Fibroblast of the aortic adventitia (primary cell): ENCODE measurements at places on chromosomes 7 and 10.
A peak's percentile ranks its signal among the peaks of the same experiment; 100 is the strongest.

DNA sequence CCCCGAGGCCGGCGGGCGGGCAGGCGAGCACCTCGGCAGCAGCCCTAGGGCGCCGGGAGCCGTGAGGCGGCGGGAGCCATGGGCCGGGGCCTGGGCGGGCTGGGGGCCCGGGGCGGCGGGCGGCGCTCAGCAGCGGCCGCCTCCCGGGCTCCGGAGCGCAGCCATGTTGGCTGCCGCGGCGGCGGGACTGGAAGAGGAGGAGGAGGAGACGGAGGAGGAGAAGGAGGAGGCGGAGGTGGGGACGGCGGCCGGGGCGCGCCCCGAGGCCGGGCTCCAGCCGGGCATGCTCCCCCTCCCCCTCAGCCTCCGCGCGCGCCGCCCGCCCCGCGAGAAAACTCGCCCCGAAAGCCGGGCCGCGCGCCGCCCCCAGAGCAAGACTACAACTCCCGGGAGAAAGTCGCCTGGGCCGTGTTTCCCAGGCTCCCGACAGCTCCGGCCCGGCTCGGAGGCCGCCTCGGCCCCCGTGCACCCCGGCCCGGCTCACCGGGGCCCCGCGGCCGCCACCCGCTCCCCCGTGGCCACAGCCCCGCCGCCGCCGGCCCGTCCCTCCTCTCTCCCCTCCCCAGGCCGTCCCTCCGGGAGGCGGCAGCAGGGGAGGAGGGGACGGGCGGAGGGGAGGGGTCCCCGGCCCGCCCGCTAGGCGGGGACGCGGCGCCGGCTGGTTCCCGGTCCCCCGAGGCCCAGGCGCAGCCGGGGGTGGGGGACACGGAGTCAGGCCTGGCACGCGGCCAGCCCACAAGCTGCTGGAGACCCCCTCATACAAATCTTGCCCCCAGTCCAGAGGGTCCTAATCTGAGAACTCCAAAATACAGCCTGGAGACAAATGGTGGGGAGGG lies at the start of gene DLG5:
TSS of gene DLG5 (minus strand) at position 190 of the 836 bp plus-strand sequence. CDS start 235 bp downstream, outside the sequence.
- DNase-seq: peak; percentile 55

DNA sequence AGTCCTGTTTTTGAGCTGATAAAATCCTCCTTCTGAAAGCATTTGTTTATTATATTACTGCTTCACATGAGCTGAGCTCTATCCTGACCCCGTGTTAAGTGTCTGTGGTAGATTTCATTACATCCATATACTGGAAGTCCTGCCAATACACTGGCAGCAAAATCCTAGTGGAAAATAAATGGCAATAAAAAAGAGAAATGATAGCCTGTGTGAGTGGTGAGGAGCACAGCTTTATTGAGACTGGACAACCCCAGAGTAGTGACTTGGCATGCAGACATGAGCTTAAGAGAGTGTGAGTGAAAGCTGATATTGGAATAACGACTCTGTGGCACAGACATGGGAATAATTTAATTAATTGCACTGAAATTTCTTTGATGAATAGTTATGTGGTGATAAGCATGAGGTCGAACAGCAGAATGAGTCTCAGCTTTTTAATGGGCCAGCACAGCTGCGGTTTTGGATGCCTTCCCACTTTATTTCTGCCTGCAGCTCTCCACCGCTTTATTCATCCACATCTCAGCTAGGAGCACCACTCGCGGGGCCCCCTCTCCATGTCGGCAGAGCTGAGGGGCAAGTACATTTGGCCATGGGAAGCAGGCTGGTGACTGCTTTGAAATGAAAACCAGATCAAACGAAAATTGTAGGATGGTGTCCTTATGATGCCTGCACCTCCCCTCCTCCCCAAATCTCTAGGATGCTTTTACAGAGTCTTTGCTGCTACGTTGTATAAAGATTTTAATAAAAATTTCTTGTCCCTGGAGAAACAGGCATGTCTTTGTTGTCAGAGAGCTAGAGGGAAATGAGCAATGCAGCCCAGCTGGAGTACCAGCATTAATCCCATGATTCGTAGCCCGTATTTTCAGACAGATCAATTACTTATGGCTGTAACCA lies 494.3 kb downstream of the AUTS2 start:
- DNase-seq: peak; percentile 48

DNA sequence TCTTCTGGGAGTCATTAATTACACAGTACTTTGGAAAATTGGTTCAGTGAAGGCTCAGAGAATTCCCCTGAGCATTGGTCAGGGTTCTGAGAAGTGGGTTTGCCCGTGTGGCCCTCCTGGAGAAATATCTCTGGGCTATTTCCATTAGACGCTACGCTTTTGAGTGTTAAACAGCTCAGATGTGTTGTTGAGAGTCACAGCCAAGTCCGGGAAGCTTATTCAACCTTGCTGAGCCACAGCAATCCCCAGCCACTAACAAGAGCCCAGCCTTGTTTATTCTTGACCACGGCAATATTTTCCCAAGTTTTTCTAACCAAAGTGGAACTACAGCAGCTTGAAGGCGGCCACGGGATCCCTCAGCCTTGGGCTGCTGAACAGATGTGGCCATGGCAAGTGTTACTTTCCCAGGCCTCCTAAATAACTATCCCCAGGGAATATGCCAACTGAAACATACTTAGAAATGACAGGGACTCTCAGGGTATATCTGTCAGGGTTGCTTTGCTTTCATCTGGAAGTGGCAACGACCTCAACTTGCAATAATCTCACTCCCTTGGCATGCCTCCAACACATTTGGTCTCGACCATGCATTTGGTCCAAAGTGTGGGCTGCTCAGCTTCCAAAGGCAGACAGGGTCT lies 214.7 kb downstream of the EMX2 start:
- no peak for DNase-seq

GRCh38 chr10:79979310-79979975 lies 30.5 kb upstream of the SFTPD start:
- DNase-seq: no peak

GRCh38 chr7:50970092-50970491 lies 187.4 kb upstream of the GRB10 start:
- no peak for DNase-seq

DNA sequence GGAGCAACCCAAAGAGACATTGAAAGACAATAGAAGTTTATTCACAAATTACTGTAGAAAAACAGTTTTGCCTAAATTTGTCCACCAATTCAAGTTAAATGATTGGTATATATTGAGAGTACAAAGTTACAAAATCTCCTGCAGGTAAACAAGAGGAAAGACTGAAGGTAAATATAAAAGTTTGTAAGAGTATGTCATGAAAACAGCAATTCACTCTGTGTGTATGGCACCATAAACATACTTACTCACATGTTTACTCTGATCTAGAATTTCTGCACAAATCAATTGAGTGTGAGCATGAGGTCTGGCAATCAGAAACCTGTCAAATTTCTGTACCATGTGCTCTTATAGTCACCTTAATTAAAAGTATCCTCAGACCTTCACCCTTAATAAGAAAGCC lies 800.9 kb upstream of the MBL2 start:
- no peak for DNase-seq

DNA sequence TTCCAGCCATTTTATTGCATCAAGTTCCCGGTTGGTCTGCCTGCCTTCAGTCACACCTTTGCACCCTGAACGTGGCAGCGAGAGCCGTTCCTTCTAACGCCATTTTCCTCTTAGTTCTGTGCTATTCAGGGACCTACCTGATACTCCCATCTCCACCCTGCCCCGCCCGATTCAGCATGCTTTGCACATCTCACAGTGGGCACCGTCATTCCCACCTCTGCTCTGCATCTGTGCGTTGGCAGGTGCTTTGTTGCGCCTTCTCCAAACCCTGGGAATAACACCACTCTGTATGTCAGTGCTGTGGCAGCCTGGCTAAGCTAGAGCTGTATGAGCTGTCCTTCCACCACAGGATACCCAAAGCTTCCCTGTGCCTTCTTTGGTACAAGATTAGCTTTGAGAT lies 96.8 kb downstream of the ACTR3B start:
- no peak for DNase-seq

- no peak for DNase-seq
These were observed 3.9 kb downstream of the DOCK1 start for GRCh38 chr10:126909147-126909546.

DNA sequence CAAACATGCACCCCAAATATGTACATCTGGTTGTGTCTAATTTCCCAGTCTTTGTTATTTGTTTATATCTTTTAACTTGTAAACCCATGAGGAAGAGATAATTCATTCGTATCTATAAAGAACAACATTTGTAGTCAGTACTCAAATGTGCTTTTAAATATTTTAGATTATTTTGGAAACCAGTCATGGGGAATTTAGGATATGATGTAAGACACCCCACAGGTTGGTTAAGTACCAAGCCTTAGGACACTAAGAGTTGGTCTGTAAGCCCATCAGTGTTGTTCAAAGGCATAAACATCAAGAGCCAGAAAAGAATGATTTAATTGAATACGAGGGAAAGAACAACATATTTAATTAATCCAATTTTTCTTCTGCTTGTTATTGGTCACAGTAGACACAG lies 421.1 kb upstream of the SEMA3C start:
- peak; percentile 47 for DNase-seq

DNA sequence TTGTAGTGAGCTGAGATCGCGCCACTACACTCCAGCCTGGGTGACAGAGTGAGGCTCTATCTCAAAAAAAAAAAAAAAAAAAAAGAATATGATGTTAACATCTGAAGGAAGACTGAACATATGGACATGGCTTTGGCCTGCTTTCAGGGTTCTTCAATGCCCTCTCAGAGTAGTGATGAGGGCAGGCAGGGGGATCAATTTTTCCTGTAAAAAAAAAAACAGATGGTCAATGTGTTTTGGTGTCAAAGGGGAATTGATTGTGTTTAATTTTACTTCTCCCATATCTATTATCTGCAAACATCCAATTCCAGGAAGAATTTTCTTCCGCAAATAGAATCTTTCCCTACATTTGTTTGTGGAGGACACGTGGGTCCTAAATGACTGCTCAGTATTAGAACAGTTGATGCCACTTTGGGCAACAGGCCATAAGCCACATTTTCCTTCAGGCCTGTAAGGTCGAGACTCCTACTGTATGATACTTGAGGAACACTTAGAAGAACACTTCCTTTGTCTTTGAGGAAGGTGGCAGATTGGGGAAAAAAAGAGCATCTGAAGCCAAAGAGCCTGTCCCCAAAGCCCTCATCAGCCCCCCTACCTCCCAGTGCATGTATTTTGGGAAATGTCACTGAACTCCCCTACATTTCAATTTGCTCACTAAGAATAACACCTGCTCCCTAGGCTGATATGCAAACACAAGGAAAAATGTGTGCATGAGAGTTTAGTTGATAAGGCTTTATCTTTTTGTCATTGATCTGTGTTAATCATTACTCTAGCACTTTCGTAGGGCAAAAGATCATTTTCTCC lies 28.3 kb downstream of the MGAM2 start:
- no peak for DNase-seq

DNA sequence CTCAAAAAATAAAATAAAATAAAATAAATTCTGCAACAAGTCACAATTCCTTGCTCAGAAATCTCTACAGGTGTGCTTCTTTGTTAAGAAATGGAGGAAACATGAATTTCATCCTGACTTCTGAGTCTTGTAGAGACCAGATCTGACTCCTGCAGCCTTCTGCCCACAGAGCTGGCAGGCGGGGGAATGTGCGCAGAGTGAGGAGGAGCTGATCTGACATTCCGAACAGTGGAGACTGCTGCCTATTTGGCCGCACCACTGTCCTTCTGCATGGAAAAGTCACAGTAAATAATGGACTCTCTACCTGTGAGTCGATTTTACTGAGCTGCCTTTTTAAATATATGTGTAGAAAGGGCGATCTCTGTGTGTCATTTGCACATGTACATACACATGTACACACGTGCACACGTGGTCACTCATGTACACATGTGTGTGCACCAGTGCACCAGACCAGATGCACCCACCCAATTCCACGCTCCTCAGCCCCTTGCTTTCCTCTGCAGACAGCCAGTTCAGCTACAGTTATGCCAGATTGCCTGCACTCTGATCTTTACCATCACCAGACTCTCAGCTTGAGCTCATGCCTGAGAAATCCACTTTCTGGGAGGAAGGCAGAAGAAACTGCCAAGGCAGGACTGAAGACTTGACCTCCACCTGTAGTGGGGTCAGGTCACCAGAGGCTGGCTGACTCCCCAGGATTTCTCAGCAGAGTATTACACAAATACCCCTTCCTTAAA lies 54.9 kb downstream of the IKZF1 start:
- DNase-seq: no peak

DNA sequence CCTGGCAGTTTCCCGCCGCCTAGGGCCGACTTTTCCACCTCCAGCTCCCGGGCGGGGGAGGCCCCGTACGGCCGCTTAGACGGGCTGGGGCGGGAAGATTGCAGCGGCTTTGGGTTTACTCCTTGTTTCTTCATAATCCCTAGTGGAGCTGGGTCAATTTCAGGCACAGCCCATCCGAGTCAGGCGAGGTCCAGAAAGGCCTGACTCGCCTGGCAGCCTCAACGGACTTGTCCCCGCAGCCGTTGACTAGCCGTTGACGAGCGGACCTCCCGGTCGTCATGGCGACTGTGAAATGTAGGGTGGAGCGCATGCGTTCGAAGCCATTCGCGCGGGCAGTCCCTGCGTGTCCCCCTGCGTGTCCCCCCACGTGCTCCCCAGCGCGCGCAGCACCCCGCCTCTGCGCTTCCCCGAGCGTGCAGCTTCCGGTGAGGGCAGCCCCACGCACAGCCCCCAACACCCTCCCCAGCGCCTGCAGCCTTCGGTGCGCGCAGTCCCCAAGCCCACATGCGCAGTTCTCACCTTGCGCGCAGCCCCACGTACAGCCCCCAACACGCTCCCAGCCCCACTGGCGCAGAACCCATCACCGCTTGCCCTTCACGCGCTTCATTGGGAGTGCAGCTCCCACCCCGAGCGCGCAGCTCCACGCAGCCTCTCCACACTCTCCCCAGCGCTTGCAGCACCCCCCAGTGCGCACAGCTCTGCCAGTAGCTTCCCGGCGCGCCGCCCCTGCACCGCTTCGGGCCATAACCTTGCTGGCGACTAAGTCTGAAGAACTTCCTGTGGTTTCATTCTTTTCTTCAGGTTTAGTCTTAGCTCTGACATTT lies 67.8 kb downstream of the TBX20 start:
- DNase-seq: peak; percentile 40

DNA sequence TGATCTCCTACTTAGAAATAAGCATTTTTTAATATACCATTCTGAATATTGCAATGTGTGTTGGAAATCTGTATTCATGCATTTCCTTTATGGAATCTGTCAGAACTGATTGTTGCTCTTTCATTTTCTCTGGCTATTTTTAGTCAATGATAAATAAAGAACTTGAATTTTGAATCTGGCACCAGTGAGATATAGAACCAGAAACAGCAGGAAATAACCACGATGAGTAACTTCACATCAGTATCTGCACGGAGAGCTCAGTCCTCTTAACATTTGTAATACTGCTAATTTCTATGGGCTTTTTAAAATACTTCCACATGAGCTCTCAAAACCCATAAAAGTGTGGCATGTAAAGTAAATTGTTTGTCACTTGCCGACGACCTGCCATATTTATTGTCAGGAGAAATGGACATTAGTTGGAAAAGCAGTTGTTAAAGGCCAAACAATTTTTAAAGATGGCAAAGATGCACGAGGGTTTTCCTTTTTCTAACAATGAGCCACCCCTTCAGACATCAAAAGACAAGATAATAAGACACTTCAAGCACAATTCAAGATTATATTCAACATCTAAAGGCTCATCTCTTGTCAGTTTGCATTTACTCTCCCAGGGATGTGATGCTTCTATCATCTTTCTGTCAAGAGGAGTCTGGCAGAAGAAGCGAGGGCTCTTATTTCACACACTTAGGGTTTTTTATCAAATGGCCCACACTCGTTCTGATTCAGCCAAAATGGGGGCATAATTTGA lies 118.3 kb downstream of the POU6F2 start:
- DNase-seq: no peak
